CD4-positive, alpha-beta T cell (primary cell): ENCODE measurements at places on chromosomes 16 and 17.
A peak's percentile ranks its signal among the peaks of the same experiment; 100 is the strongest.

DNA sequence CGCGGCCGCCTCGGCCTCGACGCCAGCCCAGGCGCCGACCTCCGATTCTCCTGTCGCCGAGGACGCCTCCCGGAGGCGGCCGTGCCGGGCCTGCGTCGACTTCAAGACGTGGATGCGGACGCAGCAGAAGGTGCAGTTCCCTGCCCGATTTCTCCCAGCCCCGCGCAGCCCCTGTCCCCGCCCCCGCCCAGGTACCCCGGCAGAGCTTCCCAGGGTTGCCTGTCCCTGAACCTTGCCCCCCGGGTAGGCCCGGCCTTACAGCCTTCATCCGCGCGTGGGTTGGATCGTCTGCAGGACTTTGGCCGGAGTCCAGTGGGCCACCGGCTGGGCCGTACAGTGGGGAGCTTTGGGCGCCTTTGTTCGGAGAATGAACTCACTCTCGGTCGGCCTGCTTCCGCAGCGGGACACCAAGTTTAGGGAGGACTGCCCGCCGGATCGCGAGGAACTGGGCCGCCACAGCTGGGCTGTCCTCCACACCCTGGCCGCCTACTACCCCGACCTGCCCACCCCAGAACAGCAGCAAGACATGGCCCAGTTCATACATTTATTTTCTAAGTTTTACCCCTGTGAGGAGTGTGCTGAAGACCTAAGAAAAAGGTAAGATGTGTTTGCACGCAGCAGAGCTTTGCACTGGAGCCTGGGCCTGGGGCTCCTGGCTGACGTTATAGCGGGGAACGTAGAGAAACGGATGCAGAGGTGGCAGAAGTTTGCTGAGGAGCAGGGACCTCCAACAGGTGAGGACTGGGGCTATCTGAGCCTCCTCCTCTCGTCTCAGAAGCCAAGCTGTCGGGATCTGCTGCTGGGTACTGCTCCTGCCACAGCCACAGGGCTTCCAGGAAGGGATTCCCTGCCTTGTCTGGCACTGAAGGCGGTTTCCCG lies 593 bp downstream of the GFER start:
- DNase-seq = no peak

GRCh38 chr17:38605411-38605840 lies 326 bp downstream of the SRCIN1 start:
- DNase-seq = no peak

GRCh38 chr16:28040039-28040438 lies 23.5 kb downstream of the GSG1L start:
- DNase-seq = no peak

GRCh38 chr17:40176754-40177110 lies 538 bp upstream of the RAPGEFL1 start:
- no peak for DNase-seq

DNA sequence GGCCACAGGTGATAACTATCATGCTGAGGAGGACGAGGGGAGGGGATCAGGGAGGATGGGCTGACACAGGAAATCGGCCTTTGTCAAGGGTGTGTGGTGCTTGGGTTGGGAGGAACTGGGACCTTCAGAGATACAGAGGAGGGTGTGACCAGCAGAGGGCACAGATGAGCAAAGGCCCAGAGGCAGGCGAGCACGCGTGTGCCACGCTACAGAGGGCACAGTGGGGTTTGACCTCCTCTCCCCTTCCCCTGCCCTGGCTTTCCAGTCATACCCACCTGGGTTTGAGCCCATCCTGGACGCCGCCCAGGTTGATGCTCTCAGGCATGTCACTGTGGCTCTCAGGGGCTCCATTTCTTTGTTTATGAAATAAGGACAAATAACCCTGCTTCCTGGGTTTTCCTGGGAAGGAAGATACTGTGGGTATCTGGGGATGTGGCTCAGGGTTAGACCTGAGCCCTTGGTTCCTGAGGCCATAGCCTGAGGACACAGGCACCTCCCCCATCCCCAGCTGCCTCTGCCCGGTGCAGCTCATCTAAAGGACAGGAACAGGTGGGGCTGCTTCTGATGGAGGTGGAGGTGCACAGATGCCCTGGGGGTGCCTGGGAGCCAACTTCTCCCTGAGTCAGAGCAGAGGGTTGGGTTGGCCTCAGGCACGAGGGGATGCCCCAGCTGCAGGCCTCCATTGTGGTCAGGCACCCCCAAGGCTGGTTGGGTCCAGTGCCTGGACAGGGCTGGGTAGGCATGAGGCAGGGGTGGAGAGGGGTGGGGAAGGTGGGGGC lies 51.8 kb downstream of the BEAN1 start:
- DNase-seq = peak; percentile 78

DNA sequence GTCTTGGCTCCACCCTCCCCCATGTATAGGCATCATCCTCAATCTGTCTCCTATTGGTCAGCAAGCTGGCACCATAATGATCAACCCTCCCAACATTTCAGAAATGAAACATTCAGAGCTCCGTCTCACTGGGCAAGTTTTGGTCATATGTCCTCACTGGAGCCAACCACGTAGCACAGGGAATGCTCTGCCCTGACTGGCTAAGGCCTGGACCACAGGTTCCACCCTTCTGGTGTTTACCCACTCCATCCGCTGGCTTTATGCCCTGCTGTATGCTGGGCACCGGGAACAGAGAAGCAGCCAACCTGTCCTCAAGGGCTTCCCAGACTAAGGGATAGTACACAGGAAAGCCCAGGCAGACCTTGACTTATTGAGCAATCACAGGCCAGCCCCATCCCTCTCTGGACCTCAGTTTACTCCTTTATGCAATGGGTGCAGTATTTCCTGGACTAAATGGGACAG lies 20.5 kb downstream of the MYO15A start:
- DNase-seq = no peak

- DNase-seq = no peak
Observed at GRCh38 chr16:48523415-48524204, 86.4 kb downstream of the N4BP1 start.

DNA sequence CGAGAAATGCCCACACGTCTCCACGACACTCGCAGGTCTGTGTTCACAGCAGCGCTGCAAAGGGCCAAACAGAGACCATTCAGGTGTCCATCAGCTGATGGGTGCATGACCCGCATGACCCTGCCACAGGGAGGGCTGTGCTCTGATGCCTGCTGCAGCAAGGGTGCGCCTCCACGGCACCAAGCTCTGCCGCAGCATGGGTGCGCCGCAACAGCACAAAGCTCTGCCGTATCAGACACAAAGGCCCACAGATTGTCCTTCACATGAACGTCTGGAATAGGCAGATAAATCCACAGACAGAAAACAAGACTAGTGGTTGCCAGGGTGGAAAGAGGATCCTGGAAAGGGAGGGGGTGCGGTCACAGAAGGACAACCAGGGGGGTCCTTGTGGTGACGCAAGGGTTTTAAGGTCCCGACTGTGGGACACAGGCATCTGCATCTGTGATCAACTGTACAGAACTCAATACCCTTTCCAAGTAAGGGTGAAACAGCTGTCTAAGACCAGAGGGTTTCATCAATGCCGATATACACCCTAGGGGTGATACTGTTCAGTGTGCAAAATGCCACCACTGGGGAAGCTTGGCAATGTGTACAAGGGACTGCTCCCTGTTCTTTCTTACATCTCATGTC lies 121.0 kb downstream of the ANKRD11 start:
- no peak for DNase-seq

GRCh38 chr17:27413315-27413714 lies 42.9 kb upstream of the KSR1 start:
- DNase-seq = no peak
